Left forelimb (tissue), 1 donor: ENCODE measurements at places on chromosomes 4 and X.

- no peak for DNase-seq
These were observed at the start of gene ANK2 for GRCh38 chr4:113049421-113050370. ANK2 (plus strand) TSS chr4:113049653; CDS start chr4:113049729, 76 bp downstream.

DNA sequence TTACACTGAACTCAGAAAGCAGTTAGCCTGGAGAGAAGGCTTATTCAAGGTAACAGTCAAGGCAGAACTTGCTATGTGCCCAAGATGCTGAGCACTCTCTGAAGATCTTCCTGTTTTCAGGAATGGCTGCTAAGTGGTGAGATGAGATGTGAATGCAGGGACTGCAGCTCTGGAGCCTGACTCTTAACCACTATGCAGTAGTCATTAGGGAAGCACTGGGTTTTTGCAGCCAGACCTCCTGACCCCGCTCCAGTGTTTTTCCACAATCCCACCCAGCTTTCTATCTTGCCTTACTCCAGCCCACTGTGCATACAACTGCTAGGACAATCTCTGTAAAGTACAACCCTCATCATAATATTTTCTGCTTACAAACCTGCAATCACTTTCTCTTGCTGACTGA, 95.2 kb upstream of the LNX1 start:
- DNase-seq, result no peak

DNA sequence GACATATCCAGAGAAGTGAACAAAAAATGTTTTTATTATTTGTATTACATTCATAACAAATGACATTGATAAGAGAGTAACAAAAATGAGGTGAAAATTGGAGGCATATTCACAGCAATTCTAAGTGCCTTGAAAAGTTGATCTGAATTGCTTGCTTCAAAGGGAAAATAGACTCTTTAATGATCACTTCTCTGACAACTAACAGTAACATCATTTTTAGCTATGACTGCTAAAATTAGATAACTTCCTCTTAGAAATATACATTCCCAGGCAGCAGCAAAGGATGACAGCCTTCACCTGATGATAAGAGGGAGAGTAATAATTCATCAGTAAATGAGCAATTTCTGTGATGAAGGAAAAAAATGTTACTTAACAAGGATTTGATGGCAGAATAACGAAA, 472.5 kb downstream of the PCDH10 start:
- DNase-seq, result no peak

DNA sequence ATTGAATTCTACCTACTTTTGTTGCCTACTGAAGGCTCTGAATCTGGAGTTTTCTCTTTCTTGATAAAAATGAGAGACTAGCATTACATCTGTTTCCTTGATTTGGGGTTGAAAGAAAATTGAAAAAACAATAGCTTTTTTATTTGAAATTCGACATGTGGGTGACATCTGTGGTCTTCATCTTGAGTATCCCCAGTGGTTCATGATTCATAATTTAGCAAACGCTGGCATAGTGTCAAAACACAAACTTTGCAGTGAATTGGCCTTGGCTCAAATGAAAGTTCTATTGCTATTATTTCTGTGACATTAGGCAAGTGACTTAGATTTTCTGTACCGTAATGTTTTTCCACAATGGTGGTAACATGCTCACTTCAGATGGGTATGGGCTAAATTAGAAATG, 747.6 kb downstream of the PCDH7 start:
- DNase-seq, result no peak

GRCh38 chr4:151329217-151330007, 4.0 kb upstream of the SH3D19 start:
- DNase-seq, result no peak

- DNase-seq, result no peak
These were observed 170.6 kb downstream of the KDR start for GRCh38 chr4:54954656-54955388.

- no peak for DNase-seq
These were observed 599.1 kb upstream of the CPEB2 start for GRCh38 chr4:14403132-14403531.

- DNase-seq, result no peak
These were observed 3.3 kb downstream of the HTT start for GRCh38 chr4:3077796-3078195.
